ENCODE measurements at places on chromosomes 6 and 20.

- DNase-seq = no peak
Measured at GRCh38 chr20:6277661-6278240, 154.9 kb upstream of the FERMT1 start.

- DNase-seq = peak; percentile 81
Measured at GRCh38 chr20:21323640-21324039, 20.5 kb downstream of the XRN2 start.

- no peak for DNase-seq
Measured at GRCh38 chr20:1934721-1935573, 39.7 kb downstream of the SIRPA start.

DNA sequence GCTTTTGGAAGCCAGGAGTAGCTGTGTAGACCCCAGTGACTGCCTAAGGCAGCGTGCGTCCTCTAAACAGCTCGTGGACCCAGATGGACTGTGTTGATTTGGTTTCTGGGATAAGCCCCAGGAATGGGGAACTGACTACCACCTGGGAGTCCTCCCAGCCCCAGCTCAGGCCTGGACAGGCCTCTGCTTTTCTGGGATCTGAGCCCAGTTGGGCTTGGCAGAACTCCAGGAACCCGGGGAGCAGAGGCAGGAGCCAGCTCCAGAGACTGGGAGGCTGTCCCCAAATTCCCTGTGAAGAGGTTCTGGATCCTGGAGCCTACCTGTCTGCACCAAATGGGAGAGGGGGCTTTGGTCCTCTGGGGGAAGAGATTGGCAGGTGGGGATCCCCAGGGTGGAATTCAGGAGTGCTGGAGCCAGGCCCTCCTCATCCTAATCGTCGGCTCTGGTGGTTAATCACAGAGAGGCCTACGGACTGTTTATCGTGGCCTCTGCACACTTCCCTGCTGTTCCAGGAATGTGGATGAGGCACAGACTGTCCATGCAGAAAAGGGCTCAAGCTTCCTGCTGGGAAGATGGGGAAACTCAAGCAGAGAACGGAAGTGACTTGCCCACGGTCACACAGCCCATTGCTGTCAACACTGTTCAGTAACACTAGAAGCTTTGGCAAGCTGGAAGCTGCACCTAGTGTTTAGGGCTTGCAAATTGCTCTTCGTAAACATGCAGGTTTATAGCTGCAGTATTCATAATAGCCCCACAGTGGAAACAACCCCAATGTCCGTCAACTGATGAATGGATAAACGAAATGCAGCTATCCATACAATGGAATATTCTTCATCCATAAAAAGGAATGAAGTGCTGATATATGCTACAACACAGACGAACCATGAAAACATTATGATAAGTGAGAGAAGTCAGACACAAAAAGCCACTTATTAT is 100.6 kb downstream of the KCNB1 start:
- peak; percentile 3 for DNase-seq

- no peak for DNase-seq
Measured at GRCh38 chr6:79246891-79247290, 12.4 kb upstream of the HMGN3 start.

- DNase-seq = no peak
Measured at GRCh38 chr6:157533048-157533871, 152.3 kb downstream of the ZDHHC14 start.

GRCh38 chr6:40599555-40599954 is 12.4 kb upstream of the LRFN2 start:
- peak; percentile 51 for DNase-seq

DNA sequence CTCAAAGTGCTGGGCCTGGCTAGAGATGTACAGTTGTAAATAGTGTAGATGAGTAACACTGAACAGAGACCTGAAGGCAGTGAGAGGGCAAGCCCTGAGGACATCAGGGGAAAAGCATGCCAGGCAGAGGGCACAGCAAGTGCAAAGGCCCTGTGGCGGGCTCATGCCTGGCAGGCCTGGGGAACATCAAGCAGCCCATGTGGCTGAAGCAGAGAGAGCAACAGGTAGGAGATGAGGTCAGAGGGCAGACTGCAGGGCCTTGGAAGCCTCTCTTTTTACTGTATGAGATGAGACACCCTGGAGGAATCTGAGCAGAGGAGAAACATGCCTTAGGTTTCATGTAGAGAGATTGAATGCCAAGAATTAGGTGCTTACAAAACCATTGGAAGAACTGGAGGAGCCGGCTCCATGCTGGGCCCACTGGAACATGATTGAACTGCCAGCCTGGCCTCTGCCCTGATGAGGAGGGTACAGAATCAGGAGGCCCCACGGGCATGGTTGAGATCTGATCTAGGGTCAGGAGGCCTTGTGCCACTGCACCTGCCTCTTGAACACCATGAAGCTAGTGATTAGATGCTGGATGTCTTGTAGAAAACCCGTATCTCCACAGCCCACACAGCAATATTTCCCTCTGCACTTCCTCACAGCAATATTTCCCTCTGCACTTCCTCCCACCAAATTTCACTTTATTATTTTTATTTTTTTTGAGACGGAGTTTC is 5.9 kb upstream of the HMGA1 start:
- no peak for DNase-seq

DNA sequence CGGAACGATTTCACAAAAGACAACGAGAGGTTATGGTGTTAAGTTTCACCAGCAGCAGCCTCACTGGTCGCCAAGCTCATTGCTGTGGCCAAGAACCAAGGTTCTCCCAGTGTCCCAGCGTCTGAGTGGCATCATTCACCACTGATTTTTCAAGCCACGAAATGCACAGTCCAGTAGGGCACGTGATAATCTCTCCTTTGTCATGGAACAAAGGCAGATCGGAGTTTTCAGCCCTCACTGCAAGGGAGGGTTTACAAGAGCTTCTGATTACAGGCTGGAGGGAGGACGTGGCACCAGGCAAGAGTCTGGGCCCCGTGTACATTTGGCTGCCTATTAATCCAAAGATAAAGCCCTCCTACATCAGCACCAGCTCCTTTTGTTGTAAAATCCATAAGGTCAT is 2.0 kb downstream of the CD24 start:
- no peak for DNase-seq

- no peak for DNase-seq
Measured at GRCh38 chr6:47235964-47236760, 73.5 kb downstream of the TNFRSF21 start.

GRCh38 chr6:5623769-5624168 is 362.5 kb downstream of the FARS2 start:
- DNase-seq = no peak

- DNase-seq = peak; percentile 51
Measured at GRCh38 chr6:157645201-157645795, 177.7 kb upstream of the SNX9 start.

GRCh38 chr6:9370480-9370879 is 935.1 kb upstream of the SLC35B3 start:
- DNase-seq = no peak

DNA sequence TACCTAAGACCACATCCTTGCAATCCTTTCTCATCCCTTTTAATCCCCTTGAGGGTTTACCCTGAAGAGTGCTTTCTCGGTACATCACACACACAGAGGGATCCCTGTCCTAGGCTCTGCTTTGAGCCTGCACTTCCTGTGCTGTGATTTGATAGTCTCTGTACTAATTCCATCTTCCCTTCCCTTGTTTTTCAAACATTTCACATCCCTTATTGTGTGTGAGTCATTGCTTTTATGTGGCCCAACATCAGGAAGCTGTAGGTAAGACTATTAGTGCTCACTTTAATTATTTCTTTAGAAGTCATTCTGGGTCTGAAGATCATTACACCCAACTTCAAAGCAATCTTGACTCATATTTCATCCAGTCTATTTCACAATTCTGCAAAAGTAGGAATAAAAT is 57.2 kb upstream of the ANKEF1 start:
- no peak for DNase-seq

- no peak for DNase-seq
Measured at GRCh38 chr6:107871976-107872375, 47.9 kb upstream of the SCML4 start.

- DNase-seq = peak; percentile 43
Measured at GRCh38 chr20:49281059-49281912, 3.4 kb upstream of the ZNFX1 start.

GRCh38 chr6:158686311-158686710 is 36.5 kb downstream of the SYTL3 start:
- no peak for DNase-seq

- peak; percentile 48 for DNase-seq
Measured at GRCh38 chr6:170225852-170226417, 64.9 kb downstream of the DLL1 start.

DNA sequence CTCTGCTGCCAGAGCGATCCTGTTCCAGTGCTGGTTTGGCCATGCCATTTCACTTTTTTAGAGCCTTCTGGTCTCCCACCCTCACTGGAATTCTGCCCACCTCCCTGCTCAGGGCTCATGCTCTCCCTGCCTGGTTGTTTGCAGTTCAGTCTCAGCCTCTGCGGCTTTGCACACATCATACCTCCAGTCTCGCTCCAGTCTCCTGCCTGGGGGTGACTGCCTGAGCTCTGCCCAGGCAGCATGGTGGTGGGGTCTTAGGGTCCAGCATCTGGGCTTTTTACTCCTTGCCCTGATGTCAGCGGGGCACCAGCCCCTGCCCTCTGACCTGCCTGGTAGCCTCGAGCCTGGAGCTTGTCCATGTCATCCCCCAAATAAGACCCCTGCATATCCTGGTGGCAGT is 30.9 kb downstream of the CD83 start:
- no peak for DNase-seq

DNA sequence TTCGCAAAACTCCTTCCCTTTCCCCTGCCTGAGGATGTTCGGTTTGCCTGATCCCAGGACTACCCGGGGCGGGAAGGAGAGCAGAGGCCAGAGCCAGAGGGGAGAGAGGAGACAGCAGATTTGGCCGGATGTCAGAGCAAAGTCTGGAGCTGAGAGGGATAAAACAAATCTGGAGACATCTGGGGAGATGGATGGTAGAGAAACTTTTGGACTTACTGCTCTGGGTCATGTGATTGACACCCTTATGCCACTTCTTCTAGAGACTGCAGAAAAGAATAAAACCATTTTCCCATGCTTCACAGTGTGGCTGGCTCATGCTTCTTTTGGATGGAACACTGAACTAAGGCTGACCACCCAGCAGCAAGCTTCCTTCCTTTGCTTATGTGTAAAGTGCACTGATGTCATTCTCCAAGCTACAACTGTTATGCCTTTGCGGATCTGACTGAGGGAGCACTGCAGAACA is 174.7 kb downstream of the FOXC1 start:
- DNase-seq = no peak

- DNase-seq = no peak
Measured at GRCh38 chr20:42957018-42957703, 232.5 kb downstream of the PTPRT start.

- no peak for DNase-seq
Measured at GRCh38 chr6:7214468-7214867, 98.5 kb downstream of the SSR1 start.

- DNase-seq = no peak
Measured at GRCh38 chr6:17125407-17125806, 23.6 kb downstream of the STMND1 start.

- no peak for DNase-seq
Measured at GRCh38 chr6:41334482-41335040, 847 bp upstream of the NCR2 start.

DNA sequence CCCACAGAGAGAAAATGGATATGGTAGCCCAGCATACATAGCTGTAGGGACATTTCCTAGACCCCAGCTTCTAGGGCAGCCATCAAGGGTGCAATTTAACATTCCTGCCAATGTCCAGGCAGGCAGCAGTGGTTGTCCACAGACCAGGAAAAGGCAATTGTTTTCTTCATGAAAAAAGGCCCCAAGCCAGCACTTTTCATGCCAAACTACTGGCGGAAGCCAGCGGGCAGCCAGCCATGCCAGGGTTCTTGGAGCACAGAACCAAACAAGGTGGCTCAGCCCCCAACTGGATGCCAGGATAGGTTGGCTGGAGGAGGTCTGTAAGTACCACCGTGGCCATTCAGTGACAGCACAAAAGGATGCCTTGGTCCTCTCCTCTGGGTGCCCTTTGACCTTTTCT is 94.6 kb downstream of the BANF2 start:
- DNase-seq = peak; percentile 45

- no peak for DNase-seq
Measured at GRCh38 chr6:39902136-39902535, 32.1 kb downstream of the MOCS1 start.

- DNase-seq = no peak
Measured at GRCh38 chr6:84581494-84582259, 182.7 kb downstream of the TBX18 start.
